ENCODE measurements at places on chromosomes 7 and 10.

DNA sequence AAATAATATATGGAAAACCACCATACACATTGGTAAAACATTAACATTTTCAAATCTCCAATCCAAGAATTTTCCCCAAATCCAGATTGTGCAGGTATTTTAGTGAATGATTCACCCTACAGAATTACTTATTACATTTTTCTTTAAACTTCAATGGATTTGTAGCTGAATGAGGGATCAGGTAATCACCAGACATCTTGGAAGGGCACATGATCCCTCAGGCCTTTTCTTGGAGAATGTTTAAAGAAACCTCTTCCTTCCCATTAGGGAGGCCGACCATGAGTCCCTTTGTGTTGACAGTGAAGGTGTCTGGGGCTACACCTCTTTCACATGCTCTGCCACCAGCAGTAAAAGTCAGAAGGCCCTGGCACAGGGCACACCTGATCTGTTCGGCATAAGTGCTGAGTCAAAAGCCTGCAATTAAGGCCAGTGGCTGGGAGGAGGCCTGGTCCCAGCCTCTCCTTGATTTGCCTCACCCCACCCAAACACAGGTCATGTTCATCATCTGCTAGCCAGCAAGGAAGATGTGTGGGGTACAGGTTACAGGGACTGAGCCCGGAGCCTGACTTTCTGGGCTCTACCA, 207.7 kb downstream of the SNX10 start:
- DNase-seq = no peak

DNA sequence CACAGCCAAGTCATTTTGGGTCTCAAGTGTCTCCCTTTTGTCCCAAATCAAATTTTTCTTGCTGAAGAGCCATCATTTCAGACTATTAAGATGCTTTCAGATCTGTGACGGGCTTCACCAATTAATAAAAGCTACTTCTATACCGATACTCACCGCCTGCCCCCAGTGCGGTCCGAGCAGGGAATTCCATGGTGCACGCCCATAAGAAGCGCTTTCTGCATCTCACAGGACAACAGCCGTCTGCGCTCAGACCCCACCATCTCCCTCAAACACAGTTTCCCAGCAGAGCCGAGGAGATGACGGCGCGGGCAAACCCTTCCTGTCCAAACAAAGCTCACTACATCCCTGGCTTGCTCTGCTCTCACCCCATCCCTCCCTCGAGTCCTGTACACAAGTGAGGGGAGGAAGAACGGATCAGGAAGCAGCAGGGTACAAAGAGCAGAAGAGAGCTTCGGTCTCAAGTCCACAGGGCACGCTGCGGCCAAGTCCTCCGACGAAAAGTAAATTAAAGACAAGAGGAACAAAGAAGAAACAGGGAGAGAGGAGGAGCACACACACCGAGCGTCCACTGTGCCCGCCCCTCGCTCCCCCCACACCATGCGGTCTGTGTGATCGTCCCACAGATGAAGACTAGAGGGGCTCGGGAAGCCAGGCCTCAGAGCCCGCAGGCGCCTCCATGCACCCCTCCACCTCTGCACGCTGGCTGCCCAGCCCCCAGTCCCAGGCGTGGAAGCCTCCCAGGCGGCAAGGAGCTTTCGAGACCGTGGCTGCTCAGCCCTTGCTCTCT, 121.9 kb downstream of the MAD1L1 start:
- no peak for DNase-seq

DNA sequence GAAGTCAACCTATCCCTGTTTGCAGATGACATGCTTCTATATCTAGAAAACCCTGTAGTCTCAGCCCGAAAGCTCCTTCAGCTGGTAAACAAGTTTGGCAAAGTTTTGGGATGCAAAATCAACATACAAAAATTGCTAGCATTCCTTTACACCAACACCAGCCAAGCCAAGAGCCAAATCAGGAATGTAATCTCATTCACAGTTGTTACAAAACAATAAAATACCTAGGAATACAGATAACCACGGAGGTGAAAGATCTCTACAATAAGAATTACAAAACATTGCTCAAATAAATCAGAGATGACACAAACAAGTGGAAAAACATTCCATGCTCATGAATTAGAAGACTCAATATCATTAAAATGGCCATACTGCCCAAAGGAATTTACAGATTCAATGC, 50.4 kb upstream of the ZNF365 start:
- no peak for DNase-seq

- no peak for DNase-seq
Measured at GRCh38 chr10:102832987-102833386, 4.2 kb downstream of the CYP17A1 start.

DNA sequence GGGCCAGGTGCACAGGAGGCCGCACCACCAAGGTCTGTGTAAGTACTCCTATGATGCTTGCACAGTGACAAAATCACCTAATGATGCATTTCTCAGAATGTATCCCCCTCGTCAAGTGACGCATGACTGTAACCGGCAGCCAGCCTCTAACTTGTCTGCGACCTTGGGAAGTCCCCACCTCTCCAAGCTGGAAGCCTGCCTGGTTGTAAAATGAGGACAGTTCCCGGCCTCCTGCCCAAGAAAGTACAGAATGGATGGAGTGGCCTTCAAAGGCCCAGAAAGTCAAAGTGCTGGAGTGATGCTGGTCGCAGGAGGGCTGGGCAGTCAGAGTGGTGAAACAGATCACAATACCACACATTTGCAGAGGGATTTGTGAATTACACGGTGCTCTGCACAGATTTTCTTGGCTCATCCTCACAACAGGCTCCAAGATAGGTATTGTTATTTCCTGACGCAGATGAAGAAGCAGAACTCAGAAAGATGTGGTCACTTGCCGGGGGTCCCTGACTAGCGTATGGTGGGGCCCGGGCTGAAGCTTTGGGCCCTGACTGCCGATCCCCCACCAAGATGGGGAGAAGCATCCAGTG, 22.8 kb downstream of the SPOCK2 start:
- DNase-seq = no peak

DNA sequence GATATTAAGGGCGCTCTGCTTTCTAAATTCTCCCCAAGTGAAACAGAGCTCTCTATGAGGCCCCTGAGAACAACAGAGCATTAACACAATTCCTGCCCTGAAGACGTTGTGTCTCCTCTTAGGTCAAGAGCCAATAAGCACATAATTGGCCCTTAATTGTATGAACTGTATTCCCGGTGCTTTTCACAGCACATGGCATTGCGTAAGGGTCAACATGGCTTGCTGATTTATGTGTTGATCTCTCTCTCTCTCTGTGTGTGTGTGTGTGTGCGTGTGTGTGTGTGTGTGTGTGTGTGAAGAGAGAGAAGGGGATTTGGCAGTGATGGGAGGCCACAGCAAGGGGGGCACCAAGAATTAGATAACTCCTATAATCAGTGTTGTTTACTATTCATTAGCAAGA, 40.5 kb downstream of the LYZL1 start:
- no peak for DNase-seq

DNA sequence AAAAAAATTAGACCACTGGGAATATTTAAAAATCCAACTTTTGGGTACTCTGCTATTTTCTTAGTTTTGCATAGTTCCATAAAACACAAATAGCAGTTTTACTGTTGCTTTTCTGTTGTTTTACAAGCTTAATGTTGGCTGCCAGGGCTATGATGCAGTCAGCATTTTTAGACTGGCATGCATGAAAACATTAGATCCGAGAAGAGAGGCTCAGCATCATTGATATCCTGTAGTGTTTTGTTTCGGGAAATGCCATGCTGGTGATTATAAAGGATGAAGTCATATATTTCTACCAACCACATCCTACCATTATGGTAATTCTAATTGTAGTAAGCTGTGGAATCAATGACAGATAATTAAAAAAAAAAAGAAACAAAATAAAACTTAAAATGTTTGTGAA, 104.6 kb downstream of the MBL2 start:
- DNase-seq = no peak

- no peak for DNase-seq
Measured at GRCh38 chr10:107971973-107972372, 807.5 kb upstream of the SORCS1 start.

- DNase-seq = no peak
Measured at GRCh38 chr7:158094046-158094445, 493.6 kb downstream of the PTPRN2 start.

GRCh38 chr7:155450970-155451801, 6.7 kb upstream of the EN2 start:
- no peak for DNase-seq

DNA sequence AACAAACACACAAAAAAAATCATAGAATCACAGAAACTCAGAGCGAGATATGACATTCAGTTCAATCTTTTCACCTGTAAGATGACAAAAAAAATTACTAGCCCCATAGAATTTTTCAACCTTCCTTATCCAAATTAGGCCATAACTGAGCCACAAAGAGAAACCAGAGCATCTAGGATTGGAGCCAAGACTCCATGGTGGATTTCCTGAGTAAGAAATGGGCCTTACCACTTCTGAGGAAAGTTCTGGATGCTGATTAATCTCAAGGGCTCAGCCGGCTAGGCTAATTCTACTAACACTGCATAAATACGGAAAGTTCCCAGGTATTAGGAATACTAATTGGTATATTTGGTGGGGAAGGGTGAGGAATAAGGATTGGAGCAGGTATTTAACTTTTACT, 16.8 kb downstream of the LIPM start:
- DNase-seq = no peak

DNA sequence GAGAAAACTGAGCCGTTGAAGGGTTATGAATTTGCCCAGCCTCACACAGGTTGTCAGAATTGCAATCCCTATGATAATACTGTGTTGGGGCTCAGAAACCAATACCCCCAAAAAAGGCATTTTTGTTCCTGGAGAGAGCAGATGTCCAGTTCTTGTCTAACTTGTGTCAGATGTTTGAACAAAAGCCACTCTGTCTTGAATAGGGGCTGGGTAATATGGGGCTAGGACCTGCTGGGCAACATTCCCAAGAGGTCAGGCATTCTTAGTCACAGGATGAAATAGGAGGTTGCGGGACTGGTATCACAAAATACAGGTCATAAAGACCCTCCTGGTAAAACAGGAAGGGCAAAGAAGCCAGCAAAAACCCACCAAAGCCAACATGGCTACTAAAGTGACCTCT, 482.1 kb downstream of the IPMK start:
- no peak for DNase-seq

DNA sequence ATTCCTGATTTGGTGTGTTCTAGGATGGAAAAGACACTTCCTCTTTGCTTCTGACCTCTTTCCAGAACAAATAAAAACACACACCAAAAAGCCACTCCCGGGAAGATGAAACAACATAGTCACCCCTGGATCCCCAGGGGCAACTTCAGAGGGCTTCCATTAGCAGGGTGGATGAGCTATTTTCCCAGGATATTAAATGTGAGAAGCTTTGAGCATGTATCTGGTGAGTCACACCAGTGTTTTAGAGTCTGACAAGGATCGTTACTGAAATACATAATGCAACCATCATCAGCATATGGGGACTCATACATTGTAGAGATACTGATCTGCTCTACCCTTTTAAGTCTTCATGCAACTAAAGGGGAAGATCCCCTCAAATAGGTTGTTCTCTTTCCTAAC, 115.5 kb upstream of the ZNF438 start:
- no peak for DNase-seq

Measured in stimulated activated CD8-positive, alpha-beta memory T cell treated with anti-CD3 and anti-CD28 coated beads, Interleukin-4, amount 100 ng/mL, for 24 hours (primary cell).